ENCODE measurements at places on chromosomes 16 and 17.

DNA sequence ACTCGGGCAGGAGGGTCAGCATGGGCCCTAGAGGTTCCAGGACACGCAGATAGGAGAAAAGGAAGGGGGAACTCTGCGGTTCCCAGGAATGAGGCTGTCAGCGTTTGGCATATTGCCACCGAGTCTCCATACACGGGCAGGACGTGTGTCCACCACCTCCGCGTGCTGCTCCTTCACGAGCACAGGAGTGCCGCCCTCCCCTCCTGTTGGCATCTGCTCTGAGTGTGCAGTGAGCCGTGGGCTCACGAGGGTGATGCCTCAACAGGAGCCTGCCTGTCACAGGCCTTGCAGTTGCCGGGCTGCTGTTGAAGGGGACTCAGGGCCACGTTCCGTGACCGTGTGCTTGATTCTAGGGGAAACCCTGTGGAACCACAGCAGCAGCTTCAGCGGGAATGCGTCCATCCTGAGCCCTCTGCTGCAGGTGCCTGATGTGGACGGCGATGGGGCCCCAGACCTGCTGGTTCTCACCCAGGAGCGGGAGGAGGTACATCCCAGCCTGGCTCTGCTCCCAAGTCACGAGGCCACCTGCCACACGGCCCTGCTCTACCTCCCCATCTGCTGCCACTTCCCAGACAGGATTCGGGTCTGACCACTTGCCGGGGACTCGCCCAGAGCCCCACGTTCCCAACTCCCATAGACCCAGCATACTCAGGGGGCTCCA lies 14.6 kb downstream of the RGS11 start:
- H3K4me3 ChIP-seq, result no peak overlapping the region
- no peak overlapping the region for H3K27ac ChIP-seq
- DNase-seq, result no peak
- no peaks in the 10 kb centered on the region for H3K27me3 ChIP-seq
- H3K4me1 ChIP-seq, result no peaks in the 10 kb centered on the region

- no peaks in the 10 kb centered on the region for H3K4me1 ChIP-seq
- no peak overlapping the region for H3K4me3 ChIP-seq
- no peak overlapping the region for H3K27ac ChIP-seq
- no peak for DNase-seq
- no peaks in the 10 kb centered on the region for H3K27me3 ChIP-seq
Measured at GRCh38 chr17:50090971-50091917, 3.9 kb upstream of the PDK2 start.

DNA sequence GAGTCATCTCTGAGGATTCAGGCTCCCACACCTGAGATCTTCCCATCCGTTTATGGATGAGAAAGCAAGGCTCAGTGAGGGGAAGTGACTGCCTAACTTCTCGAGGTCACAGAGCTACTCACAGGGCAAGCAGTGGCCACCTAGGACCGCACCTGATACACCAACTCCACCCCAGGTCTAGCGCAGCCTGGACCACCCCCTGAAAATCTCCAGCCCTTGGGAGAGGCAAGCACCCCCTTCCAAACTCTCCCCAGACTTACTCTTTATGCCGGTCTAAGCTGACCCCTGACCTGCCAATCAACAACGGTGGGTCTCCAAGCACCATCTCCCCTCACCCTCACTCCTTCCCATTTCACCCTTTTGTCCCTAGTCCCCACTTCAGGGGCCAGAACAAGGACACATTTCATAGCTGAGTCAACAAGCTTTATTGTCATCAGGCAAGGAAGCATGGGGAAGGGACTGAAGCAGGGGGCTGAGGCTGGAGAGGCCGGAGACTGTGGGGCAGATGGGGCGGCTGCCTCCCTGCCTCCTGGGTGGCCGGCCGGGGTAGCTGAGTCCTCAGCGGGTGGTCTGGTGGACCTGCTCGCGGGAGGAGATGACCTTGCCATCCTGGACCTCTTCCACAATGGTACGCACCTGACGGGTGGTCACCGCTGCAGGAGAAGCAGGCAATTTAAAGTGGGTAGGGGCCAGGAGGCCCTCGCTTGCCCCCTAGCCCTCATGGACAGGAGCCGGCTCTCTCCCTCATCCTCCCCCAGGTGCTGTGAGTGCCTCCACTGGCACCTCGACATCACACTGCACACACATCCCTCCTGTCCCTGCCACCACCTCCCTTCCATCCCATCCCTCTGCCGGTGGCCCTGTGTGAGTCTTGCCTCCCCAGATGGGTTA lies 5.1 kb downstream of the KRT17 start:
- no peaks in the 10 kb centered on the region for H3K4me1 ChIP-seq
- no peak for DNase-seq
- no peaks in the 10 kb centered on the region for H3K36me3 ChIP-seq
- H3K27me3 ChIP-seq, result no peaks in the 10 kb centered on the region

DNA sequence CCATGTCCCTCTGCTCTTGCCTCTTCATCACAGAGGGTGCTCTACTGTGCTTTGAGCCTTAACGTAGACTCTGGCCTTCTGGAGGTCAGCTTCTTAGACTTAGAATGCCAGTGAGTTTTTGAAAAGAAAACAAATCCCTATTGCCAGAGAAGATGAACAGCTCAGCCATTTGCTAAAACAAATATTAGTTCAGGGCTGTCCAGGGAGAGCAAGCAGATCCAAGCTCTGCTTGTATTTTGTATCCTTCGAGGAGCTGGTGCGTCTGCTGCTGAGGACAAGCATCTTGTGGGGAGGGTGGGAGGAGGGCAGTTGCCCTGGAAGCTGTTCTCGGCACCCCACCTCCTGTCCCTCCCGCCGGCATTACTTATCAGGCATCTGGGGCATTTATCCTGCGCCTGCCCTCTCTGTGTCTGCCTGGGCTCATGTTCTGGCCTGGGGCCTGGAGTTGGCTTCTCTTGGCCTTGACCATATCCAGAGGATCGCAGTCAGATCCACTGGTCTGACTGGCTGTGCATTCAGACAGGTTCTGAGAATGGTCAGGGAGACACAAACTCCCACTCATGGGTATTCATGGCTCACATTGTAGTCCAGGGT lies 173.1 kb upstream of the NLRP1 start:
- H3K36me3 ChIP-seq, result no peaks in the 10 kb centered on the region
- no peaks in the 10 kb centered on the region for H3K4me1 ChIP-seq
- H3K4me3 ChIP-seq, result no peak overlapping the region
- H3K27me3 ChIP-seq, result no peaks in the 10 kb centered on the region

DNA sequence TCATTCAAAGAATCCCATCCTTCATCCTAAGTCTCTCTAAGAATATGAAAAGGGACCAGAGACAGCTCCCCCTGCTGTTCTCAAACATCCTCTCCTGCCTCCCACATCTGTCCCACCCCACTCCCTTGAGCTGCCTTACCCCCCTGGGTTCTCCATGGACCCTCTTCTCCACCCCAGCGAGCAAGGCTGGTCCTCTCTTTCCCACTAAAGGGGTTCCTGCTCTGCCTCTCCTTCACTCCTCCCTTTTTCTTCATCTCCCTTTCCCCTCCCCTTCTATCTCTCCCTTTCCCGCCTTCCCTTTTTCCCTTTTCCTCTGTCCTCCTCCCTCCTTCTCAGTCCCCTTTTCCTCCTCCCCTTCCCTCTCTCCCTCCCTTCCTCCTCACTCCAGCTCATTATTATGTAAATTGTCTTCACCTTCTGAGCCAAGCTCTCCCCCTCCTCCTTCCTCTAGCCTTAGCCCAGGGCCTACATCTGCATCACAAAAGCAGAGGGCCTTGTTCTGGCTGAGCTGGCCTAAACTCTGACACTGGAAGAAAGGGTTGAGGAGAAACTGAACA lies 90.0 kb downstream of the GNAO1 start:
- no peaks in the 10 kb centered on the region for H3K36me3 ChIP-seq
- no peak overlapping the region for H3K4me3 ChIP-seq
- H3K27ac ChIP-seq, result no peak overlapping the region
- peak; percentile 98 for DNase-seq

- H3K27me3 ChIP-seq, result no peaks in the 10 kb centered on the region
- H3K27ac ChIP-seq, result peak overlapping the region; percentile 74
- H3K36me3 ChIP-seq, result no peaks in the 10 kb centered on the region
- H3K4me1 ChIP-seq, result peaks cover 12% of the 10 kb centered on the region
- no peak overlapping the region for H3K4me3 ChIP-seq
- peak; percentile 89 for DNase-seq
Measured at GRCh38 chr17:47275245-47275984, 21.8 kb downstream of the ITGB3 start.

- H3K4me1 ChIP-seq, result no peaks in the 10 kb centered on the region
- H3K4me3 ChIP-seq, result no peak overlapping the region
- H3K27ac ChIP-seq, result no peak overlapping the region
- H3K36me3 ChIP-seq, result no peaks in the 10 kb centered on the region
- H3K27me3 ChIP-seq, result no peaks in the 10 kb centered on the region
Measured at GRCh38 chr17:17114592-17115225, 72.5 kb downstream of the MPRIP start.

DNA sequence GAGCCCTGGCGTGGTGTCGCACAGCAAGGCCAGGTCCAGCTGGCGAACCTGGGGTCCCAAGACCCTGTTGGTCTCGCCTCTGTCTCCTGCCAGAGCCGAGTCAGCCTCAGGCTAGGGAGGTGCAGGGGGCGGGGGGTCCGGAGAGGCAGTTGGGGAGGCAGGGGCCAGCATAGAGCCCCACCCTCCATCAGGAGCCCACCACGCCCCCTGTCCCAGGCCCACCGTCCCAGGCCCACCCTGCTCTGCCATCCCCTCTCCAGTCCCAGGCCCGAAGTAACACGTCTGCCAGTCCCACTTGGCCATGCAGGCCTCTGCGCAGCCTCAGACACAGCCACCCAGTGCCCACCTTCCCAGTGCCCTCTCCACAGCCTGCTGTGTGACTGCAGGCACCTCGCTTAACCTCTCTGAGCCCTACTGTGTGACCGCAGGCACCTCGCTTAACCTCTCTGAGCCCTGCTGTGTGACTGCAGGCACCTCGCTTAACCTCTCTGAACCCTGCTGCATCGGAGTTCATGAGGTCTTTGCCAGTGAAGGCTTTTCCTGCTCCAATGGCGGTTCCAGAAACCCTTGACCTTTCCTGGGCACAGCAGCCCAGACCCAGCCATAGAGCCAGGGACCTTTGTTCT lies 29.3 kb downstream of the ZNF469 start:
- no peaks in the 10 kb centered on the region for H3K4me1 ChIP-seq
- H3K27me3 ChIP-seq, result no peaks in the 10 kb centered on the region
- H3K36me3 ChIP-seq, result no peaks in the 10 kb centered on the region

GRCh38 chr16:7888411-7888810 lies 555.8 kb downstream of the RBFOX1 start:
- no peaks in the 10 kb centered on the region for H3K4me1 ChIP-seq
- H3K36me3 ChIP-seq, result no peaks in the 10 kb centered on the region
- no peaks in the 10 kb centered on the region for H3K27me3 ChIP-seq
- no peak overlapping the region for H3K27ac ChIP-seq
- H3K4me3 ChIP-seq, result no peak overlapping the region

DNA sequence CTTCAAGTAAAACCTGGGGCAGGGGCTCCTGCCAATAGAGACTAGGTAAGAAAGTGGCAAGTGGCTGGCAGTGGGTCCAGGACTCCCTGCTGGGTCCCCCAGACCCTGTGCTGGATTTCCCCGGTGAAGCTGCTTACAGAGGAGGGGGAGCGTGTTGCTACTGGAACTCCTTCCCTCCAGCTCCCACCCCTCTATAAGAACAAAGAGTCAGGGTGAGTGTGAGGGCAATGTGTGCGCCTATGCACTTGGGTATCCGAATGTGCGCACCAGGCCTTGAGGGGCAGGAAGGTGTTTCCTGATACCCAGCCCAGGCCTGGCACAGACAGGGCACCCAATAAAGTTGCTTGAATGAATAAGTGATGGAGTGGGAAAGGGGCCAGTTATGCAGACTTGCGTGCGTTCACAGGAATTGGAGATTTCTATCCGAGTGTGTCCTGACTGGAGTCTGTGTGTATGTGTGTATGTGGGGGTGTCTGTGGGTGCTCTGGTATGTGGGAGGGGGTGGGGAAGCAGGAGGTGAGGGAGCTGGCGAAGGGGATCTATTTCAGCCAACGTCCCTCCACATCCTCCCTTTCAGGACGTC lies 11.7 kb downstream of the NEUROD2 start:
- DNase-seq, result no peak
- peaks cover 72% of the 10 kb centered on the region for H3K27me3 ChIP-seq
- no peaks in the 10 kb centered on the region for H3K4me1 ChIP-seq
- H3K36me3 ChIP-seq, result no peaks in the 10 kb centered on the region

GRCh38 chr17:32102646-32103186 lies 39.6 kb upstream of the RHOT1 start:
- H3K36me3 ChIP-seq, result no peaks in the 10 kb centered on the region
- H3K27ac ChIP-seq, result no peak overlapping the region
- H3K4me3 ChIP-seq, result no peak overlapping the region

- H3K36me3 ChIP-seq, result no peaks in the 10 kb centered on the region
- H3K27ac ChIP-seq, result no peak overlapping the region
- no peak overlapping the region for H3K4me3 ChIP-seq
- H3K27me3 ChIP-seq, result no peaks in the 10 kb centered on the region
Measured at GRCh38 chr16:52578007-52578828, 31.3 kb upstream of the TOX3 start.

- no peak overlapping the region for H3K27ac ChIP-seq
- H3K4me3 ChIP-seq, result no peak overlapping the region
- H3K27me3 ChIP-seq, result no peaks in the 10 kb centered on the region
- no peaks in the 10 kb centered on the region for H3K4me1 ChIP-seq
- H3K36me3 ChIP-seq, result no peaks in the 10 kb centered on the region
Measured at GRCh38 chr17:53823341-53824050, 769 bp downstream of the KIF2B start.

DNA sequence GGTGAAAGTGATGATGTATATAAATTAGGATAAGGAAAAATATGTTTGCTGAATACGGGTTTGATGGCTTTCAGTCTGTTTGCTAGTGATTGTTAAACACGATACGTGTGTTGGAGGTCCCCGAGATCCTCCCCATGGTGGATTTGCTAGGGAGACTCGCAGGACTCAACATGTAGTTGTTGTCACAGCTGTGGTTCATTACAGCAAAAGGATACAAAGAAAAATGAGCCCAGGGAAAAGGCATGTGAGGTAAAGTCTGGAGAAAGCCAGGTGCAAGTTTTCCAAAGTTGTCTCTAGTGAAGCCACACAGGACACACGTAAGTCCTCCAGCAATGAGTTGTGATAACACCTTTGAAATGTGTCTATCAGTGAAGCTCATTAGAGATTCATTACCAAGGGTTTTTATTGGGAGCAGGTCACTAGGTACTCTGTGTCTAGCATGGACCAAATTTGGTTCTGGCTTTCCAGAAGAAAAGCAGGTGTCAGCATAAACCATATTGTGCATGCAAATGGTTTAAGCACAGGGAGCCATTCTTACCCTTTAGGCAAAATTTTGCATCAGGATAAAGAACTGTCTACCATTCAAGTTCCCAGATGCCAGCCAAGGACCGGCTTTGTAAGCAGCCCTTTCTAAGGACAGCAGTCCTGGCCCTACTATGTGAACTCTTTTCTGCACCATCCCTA lies 215.2 kb upstream of the WSCD1 start:
- H3K27ac ChIP-seq, result no peak overlapping the region
- no peaks in the 10 kb centered on the region for H3K4me1 ChIP-seq
- H3K4me3 ChIP-seq, result no peak overlapping the region
- no peaks in the 10 kb centered on the region for H3K36me3 ChIP-seq

DNA sequence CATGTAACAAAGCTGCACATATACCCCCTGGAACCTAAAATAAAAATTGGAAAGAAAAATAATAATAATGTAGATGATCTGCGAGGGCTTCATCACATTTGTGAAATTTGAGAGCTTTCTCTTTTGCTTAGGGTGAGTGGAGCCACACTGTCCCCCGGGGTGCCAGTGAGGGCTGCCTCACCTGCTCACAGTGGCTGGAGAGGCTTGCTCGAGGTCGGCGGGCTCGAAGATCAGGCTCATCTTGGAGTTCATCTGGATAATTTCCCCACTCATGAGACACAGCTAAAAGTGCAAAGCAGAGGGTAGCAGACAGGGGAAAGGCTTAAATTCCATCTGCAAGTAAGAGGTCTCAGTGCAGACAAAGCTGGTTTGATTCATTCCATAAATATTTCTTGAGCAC lies 123.8 kb downstream of the DNAH3 start:
- no peak overlapping the region for H3K4me3 ChIP-seq
- no peaks in the 10 kb centered on the region for H3K27me3 ChIP-seq
- H3K36me3 ChIP-seq, result no peaks in the 10 kb centered on the region
- DNase-seq, result no peak
- H3K27ac ChIP-seq, result no peak overlapping the region
- no peaks in the 10 kb centered on the region for H3K4me1 ChIP-seq

All from mesendoderm (in vitro differentiated cells).